ENCODE measurements at places on chromosomes 13 and 19. TPM values are rescaled to one million over a fixed set of nuclear protein-coding genes. Genes with fewer than 3 reads are reported as not detected.

SIAH3 gene
- 0.28 TPM for total RNA-seq

GPR12 gene
- not detected for total RNA-seq

PTH2 gene
- not detected for total RNA-seq

SLC25A41 gene
- total RNA-seq = 0.30 TPM

DNA sequence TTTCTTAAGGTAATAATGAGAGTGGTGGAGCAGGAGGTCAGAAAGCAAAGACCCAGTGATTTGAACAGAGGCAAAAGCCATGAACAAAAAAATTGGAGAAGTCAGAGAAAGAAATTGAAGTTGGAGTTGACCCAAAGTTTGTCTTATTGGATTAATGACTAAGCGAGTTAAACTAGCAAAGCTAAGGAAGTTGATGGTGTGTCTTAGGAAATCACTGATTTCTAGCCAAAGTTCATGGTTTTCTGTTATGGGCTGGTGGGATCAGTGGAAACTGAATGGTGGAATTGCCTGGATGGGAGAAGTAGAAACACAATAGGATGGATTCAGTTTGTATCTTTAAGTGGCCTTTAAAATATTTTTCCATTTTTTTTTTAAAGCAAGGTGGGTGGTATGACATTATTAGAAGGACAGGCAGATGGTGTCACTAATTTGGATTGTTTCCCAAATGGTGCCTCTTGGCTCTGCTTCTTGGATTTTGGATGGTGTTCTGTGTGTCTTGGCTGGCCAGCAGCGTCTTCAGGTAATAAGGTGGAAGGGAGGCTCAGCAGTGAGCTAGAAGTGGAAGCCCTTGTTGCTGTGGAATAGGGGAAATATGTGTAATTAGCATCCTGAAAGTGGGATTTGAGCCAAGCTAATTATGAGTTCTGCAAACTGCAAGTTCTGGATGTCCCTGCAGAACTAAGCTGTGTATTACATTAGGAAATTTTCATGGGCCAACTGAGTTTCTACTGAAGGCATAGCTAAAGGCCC lies 302.9 kb downstream of the LMO7 start:
- no peak for DNase-seq

GRCh38 chr13:98910501-98910951 lies 67.3 kb downstream of the DOCK9 start:
- DNase-seq = peak; percentile 58

GRCh38 chr13:38758277-38758676 lies 71.4 kb downstream of the FREM2 start:
- DNase-seq = no peak

GRCh38 chr19:44613295-44614178 lies at the start of gene IGSF23:
Gene IGSF23, plus strand, starts transcription at chr19:44613563. Its CDS starts 83 bp downstream, at chr19:44613646.
- DNase-seq = no peak

DNA sequence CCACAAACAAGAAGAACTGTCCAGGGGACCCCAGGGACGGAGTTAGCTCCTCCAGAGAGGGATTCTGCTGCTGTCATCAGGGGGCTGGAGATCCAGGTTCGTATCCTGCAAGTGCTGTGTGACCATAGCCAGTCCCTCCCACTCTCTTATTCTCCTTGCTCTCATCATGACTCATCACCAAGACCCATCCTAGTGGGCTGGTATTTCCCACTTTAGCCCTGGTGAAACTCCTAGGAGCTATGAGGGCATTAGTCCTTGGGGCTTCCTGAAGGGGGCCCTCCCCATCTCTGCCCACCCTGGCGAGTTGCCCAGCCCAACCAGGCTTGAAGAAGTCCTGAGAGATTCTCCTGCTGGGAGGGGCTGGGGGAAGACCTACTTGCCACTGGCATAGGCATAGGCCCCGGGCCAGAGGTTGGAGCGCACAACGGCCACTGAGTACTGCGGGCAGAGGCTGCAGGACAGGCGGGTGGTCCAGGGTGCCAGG lies 7.5 kb upstream of the DMWD start:
- no peak for DNase-seq

DNA sequence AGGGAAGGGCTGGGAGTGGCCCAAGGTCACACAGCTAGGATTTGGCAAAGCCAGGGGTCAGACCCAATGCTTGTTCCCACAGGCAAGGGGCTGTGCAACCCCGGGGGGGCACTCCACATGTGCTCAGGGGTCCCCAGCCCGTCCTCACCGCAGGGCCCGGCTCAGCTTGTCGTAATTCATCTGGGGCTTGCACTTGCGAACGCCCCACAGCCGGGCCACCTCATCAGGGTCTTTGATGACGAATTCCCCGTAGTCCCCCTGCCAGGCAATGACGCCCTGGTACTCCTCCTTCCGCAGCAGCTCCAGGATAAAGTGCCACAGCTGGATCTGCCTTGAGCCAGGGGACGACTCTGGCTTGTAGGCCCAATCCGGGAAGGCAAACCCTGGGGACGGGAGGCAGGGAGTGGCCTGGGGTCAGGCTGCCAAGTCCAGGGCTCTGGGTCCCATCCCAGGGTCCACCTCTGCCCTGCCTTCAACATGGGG lies 4.7 kb downstream of the ERF start:
- DNase-seq = peak; percentile 48

DNA sequence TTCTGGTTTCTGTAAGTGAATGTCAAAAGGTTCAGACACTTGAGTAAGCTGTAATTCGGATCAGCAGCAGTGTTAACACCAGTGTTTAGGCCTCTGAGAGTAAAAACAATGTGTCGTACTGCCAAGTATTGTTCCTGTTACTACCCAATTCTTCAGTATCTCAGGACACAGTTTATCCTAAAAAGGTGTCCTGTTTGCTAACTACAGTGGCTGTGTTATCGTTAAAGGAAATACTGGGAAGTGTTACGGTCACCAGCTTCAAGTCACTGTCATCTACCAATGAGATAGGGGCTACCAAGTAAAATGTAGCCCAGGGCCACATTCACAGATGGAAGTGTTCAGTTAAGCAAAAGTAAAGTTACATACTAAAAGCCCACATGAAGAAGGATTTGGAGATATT lies 2.3 kb upstream of the UPF3A start:
- DNase-seq = no peak
